Activated CD8-positive, alpha-beta memory T cell treated with anti-CD3 and anti-CD28 coated beads for 1 hour (primary cell): ENCODE measurements at places on chromosomes 12 and 14.
A peak's percentile ranks its signal among the peaks of the same experiment; 100 is the strongest.

DNA sequence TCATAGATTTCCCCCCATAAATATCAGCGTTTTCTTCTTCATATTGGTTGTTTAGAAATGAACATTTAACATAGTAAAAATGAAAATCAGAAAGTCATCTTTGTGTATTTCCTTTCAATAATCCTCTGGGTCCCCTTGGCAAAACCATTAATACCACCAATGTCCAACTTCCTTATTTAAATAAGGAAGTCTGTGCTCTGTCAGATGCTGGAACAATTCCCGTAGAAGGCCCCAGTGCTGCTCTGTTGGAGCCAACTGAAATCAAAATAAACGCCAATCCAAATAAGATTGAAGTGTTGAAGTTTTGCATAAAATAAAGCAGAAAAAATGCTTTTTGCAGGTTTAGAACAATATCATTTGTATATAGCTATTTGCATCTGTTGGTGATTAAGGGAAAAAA, 93.1 kb downstream of the PPM1H start:
- no peak for DNase-seq

GRCh38 chr12:19819231-19819630, 379.9 kb downstream of the AEBP2 start:
- DNase-seq = no peak

DNA sequence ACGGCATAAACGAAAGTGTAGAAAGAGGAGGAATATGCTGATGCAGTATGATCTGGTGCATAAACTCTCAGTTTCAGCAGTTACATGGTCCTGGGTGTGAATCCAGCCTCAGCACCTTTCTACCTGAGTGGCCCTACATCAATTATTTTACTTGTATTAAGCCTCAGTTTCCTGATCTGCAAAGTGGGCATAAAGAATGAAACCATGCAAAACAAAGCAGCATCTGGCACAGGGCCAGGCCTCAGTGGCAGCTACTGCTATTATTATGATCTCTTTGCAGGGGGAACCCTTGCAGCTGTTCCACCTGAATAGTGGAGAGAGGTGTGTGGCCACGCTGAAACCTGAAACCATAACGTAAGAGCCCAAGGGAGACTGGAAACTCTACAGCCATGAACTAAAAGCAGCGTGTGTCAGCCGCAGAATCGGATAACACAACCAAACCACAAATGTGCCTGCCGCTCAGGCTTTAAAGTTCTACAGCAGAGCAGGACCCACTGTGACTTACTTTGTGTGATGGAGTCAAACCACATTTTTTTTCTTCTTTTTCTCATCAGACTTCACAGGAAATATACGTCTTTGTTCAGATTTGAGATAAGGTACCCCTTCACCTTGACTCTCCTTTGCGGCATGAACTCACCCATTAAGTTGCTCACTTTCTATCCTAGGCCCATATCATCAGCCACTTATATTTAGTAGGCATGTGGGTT, 29.2 kb upstream of the FOS start:
- DNase-seq = peak; percentile 74

DNA sequence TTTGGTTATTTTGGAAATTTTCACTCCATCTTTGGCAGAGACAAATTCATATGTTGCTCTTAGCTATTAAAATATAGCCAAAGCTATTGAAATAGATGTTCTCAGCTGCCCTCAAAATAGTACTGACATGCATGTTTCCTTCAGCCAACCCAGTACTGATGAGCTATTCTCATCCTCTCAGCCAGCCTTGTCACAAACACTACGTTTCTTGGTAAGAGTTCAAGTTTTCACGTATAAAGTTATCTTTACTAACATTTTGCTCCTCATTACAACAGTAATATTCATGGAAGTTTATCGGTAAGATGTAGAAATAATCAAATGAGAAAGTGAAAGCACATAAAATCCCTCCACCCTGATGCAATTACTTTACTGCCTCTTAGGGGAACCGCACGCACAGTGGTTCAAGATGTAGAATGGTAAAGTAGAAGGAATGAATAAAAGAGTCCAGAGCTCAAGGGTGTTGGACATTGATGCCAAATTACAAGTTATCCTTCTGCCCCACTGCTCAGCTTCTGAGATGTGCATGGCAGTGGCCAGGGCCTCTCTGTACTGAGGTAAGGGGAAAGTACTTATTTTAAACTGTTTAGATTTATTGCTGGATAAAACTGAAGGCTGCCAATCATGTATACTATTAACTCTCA, 20.7 kb downstream of the GCH1 start:
- no peak for DNase-seq

GRCh38 chr12:64687816-64688215, 71.4 kb downstream of the GNS start:
- no peak for DNase-seq

DNA sequence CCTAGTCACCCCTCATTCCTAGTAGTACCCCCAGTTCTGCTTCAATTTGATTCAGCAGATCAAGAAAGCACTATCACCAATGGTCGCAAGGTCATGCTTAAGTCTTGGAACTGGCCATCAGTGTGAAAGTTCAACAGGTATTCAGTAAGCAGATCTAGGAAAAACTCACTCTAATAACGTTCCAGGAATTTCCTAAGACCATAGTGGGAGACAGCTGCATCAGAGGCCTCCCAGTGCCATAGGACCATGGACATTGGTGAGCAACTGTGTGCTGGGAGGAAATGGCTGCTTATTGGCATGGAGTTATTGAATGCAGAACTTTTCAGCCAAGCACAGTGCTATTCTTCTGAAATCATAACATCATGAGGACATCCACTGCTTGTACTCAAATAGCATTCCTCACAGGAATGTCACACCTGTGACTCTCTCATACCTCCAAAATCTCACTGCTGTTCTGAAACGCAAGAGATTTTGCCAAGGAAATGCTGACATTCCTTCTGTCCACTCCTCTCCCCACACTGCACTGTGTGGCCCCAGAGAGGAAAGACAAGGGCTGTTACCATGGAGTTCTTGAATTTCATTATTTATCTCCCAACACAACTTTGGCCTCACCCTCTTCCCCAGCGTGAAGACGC, 30.9 kb upstream of the MDM2 start:
- no peak for DNase-seq
